ENCODE measurements at places on chromosomes 13 and 19.
A peak's percentile ranks its signal among the peaks of the same experiment; 100 is the strongest.

DNA sequence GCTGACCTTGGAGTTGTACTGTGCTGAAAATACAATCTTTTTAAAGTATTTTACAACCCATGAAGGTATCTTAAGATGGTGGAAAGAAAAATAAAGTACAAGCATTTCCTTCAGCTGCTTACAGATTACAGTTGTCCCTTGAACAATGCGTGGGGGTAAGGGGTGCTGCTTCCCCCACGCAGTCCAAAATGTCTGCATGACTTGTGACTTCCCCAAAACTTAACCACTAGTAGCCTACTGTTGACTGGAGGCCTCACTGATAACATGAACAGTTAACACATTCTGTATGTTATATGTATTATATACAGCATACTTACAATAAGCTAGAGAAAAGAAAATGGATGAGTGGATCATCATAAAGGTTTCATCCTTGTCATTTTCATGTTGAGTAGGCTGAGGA, 45.3 kb upstream of the ZNF599 start:
- DNase-seq = no peak

- DNase-seq = no peak
These were observed 14.2 kb upstream of the MYO16 start for GRCh38 chr13:108615241-108615640.

- no peak for DNase-seq
These were observed 7.1 kb upstream of the IGFL3 start for GRCh38 chr19:46131485-46132143.

DNA sequence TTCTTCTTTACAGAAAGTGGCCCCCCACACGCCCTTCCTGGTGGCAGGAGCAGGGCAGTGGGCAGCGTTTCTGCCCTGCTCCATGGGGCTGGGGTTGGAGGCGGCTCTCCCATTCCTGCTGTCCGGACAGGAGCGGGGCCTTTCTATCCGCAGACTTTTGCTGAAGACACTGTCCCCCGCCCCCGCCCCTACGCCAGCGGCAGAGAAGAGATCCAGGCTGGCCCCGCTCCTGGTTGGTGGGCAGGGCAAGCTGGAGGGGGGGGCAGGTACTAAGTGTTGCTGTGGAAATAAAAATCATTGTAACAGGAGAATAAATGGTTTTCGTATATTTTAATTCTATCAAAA, 81.7 kb downstream of the ZNF429 start:
- DNase-seq = no peak

DNA sequence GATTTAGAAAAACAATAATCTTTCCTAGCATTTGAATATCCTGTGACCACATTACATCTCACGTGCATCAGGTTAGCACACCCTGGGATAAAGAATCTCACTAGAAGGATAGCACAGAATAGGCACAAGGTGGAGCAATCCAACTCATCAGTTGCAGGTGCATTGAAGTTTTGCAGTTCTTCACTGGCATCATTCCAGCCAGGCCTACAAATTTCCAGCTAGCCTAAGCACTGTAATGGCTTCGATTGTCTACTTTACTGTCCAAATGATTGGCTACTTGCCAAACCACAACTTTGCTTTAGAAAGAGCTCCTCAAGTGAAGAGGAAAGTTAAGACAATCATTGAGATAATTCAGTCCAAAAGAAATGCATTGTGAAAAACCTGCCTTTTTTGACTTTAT, 89.5 kb downstream of the SPRY2 start:
- no peak for DNase-seq

DNA sequence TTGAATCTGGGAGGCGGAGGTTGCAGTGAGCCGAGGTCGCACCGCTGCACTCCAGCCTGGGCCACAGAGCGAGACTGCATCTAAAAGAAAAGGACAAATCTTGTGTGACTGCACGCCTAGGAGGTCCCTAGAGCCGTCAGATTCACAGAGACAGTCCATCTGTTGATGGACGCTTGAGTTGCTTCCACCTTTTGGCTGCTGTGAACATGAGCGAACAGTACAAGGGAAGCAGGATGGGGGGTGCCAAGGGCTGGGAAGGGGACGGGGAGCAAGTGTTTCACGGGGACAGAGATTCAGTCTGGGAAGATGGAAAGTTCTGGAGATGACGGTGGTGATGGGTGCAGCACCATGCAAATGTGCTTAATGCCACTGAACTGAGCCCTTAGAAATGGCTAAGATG, 78.7 kb downstream of the GNG7 start:
- DNase-seq = no peak

- DNase-seq = no peak
These were observed 29.7 kb upstream of the MIER2 start for GRCh38 chr19:374183-374885.

DNA sequence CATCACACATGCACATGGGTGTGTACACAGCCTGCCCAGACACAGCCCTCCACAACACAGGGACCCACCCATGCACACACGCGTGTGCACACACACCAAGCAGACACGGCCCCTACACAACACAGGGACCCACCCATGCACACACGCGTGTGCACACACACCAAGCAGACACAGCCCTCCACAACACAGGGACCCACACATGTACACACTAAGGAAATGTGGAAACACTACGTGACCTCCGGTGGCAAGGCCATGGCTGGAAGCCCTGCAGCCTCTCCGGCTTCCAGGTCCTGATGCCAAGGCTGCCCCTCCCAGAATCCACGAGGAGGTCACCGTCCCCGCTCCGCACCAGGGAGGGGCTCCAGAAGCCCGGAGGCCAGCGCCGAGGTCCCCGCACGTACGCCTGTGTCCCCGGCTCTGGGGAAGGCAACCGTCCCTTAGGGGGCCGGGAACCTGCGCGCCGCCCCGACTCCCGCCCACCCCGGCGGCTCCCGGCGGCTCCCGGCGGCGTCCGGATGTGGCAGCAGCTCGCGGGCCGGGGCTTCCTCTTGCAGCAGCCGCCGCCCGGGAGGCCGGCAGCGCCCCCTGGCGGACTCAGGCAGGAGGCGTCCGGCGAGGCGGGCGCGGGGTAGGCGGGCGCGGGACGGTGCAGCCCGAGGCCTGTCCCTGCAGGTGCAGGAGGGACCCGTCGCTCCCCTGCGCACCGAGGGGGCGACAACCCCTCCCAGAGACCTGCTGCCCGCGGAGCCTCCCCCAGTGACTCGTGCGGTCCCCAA, 29.8 kb upstream of the GRTP1 start:
- DNase-seq = peak; percentile 85

DNA sequence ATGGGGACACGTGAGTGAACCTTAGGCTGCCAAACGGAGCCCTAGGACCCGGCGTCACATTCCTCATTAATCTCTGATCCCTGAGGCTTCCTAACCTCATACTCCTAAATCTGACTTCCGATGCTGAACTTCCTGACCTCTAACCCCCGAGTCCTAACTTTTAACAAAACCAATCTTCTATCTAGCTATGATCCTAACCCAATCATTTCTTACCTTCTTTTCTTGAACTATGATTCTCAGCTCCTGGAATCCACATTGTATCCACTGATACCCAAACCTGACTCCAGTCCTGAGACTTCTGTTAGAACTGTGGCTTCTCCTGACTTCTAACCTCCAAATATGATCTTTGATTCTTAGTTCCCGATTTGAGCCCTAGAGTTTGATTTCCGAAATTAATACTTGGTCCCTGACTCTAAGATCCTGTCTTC, 447 bp downstream of the NFKBIB start:
- no peak for DNase-seq

GRCh38 chr19:15702534-15702930, 25.3 kb upstream of the OR10H2 start:
- peak; percentile 90 for DNase-seq

DNA sequence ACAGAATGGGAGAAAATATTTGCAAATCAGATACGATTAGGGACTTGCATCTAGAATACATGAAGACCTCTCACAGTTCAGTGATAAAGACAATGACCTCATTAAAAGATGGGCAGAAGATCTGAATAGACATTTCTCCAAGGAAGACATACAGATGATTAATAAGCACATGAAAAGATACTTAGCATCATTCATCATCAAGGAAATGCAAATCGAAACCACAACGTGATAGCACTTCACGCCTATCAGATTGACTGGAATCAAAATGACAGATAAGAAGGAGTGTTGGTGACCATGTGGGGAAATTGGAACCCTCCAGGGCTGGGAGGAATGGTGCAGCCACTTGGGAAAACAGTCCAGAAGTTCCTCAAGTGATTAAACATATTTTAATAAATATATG, 25.8 kb downstream of the CFAP97D2 start:
- no peak for DNase-seq

- no peak for DNase-seq
These were observed 174.2 kb downstream of the RBM26 start for GRCh38 chr13:79231887-79232286.

DNA sequence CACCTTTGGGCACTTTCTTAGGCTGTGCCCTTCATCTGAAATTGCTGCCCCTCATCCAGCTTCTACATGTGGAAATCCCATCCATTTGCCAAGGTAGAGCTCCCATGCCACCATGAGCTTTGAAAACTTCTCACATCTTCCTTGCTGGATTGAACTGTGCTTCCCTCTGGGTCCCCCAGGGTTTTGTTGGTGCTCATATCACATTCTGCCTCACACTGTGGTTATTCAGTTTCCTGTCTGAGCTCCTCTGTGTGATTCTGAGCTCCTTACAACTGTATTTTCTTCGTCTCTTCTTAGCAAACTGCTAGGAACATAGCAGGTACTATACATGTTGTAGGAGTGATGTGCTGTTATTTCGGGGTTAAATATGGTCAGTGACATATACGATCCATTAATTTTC, 74.9 kb upstream of the KL start:
- no peak for DNase-seq

- DNase-seq = no peak
These were observed 145.8 kb upstream of the SOX1 start for GRCh38 chr13:111920932-111921705.

DNA sequence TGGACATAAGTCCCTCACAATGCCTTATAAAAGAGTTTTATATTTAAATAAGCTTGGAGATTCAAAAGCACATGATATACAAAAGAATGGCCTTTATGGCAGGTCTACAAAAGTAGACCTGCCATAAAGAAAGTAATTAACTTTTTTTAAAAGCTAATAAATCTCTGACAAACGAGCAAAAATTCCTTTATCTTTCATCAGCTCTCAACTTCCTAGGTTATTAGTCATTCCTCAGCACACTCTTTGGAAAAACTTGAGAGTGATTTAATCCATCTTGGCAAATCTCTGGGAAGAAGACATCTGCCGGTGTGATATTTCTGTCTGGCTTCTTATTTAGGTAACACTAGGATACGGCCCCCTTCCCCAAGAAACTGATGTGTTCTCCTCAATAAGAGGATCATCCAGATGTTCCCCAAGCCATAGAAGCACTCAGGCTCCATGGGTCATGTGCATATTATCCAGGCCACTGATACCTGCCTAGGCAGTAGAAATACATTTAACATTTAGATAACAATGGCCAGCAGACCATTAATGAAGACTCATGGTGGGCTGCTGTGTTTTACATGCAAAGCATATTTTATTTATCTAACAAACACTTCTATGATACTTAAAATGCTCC, 372.7 kb downstream of the LIG4 start:
- DNase-seq = no peak

DNA sequence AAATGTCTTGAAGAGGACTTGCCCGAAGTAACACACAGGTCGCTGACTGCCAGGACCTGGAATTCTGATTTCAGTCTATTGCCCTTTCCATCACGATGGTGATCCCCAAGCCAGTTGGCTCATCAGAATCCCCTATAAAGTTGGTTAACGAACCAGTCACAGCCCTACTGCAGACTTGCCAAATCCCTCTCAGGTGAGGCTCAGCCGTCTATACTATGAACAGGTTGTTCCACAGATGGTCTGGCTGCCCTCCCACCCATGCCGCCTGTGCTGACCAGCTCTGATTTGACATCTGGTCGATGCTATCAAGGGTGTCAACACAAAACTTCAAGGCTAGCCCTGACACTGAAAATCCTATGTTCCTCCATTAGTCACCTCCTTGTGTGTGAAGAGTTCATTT, 90.0 kb downstream of the RNASEH2B start:
- no peak for DNase-seq

DNA sequence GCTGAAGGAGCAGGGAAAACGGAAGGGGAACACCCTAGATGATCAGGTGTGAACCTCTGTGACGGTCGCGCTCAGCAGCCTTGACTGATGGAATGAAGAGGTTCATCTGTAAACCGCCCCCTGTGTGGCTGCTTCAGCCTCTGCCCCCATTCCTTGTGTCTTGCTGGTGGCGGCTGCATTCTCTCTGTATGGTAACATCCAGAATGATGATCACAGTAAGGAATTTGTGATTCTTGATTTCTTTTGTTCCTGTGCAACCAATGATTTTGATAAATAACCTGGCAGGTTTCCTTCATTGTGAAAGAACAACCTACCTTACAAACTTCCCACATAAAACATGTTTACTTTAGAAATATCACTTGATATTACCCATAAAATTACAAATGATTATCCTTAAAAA, 118.7 kb upstream of the MCF2L start:
- DNase-seq = peak; percentile 38

DNA sequence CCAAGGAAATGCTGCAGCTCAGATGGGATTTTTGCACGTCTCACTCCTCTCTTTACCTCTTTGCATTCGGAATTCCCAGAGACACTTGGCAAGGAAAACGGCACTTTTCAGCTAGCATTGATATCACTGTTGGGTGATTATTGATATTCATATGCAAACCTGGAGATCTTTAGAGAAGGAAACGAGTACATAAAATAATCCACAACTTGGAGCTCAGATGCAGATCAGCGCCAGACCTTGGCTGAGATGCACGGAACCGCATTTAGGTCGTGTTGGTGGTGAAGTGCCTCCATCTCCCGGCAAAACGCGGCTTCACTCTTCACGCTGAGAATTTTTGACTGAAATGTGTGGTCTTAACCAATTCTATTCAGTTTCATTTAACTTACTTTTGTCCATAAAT, 77.2 kb upstream of the ARHGEF7 start:
- DNase-seq = no peak

DNA sequence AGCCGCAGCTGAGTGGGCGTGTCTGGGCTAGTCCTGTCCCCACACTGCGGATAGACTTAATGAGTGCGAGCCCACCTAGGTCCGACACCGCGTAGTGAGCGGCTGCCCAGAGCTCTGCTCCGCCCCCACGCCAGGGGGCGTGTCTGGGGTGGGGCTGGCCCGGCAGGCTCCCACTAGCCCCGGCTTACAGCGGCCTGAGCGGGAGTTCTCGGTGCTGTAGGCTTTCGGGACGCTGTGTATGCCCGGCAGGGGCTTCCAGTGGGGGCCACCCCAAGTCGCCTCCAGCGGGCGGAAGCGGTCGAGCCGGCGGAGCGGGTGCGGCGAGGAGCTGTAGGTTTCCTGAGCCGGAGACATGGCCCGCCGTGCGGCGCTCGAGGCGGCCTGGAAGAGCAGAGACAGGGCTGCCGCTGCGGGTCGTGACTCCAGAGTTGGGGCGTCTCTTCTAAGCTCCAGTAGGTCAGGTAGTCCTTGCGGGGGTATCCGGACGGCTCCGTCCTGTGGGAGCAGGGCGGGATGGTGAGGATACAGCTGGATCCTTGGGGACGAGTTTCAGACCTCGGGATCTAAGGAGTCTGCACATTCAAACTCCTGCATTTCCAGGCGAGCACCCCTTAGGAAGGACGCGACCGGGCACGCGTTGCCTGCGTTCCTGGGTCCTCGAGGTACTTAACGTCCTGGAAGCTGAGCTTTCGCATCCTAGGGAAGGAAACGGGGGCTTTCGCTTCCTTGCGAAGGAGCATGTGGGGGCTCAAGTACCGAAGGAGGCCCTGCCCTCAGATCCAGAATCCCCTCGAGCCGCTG, 1.2 kb downstream of the CGB7 start:
- DNase-seq = no peak

Data from suprapubic skin (tissue), 4 donors.